Activated CD4-positive, alpha-beta memory T cell treated with anti-CD3 and anti-CD28 coated beads for 36 hours (primary cell): ENCODE measurements at places on chromosomes 3 and 15. TPM values are rescaled to one million over a fixed set of nuclear protein-coding genes. Genes with fewer than 3 reads are reported as not detected.
A peak's percentile ranks its signal among the peaks of the same experiment; 100 is the strongest.

Gene SKIC8
- total RNA-seq: 50.1 TPM

Gene CYP8B1
- not detected for total RNA-seq

- DNase-seq: no peak
Measured at GRCh38 chr3:195070336-195070735, 200.6 kb downstream of the XXYLT1 start.

GRCh38 chr3:105093371-105094252 is 273.1 kb upstream of the ALCAM start:
- no peak for DNase-seq

Gene NECTIN3
- total RNA-seq: 11.3 TPM

Gene GOLGA8Q
- 0.33 TPM for total RNA-seq

- DNase-seq: no peak
Measured at GRCh38 chr3:45776611-45777010, 19.7 kb downstream of the SLC6A20 start.

GRCh38 chr15:74174958-74175253 is 1.4 kb downstream of the ISLR start:
- DNase-seq: no peak

DNA sequence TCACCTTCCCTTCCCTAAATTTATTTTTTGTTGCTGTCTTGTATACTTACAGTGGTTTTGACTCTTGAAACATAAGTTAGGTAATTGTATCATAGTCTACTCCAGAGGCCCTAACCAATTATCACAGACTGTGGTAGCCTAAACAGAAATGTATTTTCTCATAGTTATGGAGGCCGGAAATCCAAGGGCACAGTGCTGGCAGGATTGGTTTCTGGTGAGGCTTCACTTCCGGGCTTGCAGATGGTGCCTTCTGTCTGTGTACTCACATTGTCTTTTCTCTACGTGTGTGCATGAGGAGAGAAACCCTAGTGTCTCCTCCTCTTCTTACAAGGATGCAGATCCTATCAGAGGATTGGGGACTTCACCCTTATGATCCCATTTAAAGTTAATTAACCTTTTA is 290.2 kb upstream of the KCNMB2 start:
- DNase-seq: no peak

Gene P2RY14
- 0.17 TPM for total RNA-seq

Gene DCLK3
- total RNA-seq: not detected

GRCh38 chr15:101147181-101147580 is 104.7 kb downstream of the CHSY1 start:
- DNase-seq: no peak

Gene OCA2
- total RNA-seq: not detected

- DNase-seq: no peak
Measured at GRCh38 chr15:40037721-40038120, 1.3 kb downstream of the SRP14 start.

- no peak for DNase-seq
Measured at GRCh38 chr15:68042156-68042854, 11.8 kb upstream of the PIAS1 start.

DNA sequence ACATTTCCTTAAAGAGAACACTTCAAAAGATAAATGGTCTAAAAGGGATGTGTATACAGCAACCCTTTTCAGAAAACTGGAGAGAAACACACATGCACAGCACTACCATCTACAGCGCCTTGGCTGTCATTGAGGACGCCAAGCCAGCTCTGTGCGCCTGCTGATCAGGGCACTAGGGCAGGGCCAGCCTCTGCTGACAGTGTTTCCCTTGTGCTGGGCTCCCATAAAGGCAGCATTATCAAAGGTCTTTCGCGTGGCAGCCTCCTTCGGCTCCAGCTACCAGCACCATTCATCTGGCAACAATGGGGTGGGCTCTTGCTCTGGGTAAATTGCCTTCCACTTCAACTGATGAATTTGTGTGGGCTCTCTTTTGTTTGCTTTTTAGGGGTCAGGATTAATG is 53.4 kb downstream of the LDHAL6B start:
- DNase-seq: no peak

Gene WDR72
- not detected for total RNA-seq

Gene MRPS25
- 58.5 TPM for total RNA-seq

Gene CHRNB4
- total RNA-seq: not detected

- DNase-seq: no peak
Measured at GRCh38 chr3:128068156-128068620, 16.0 kb downstream of the SEC61A1 start.

Gene C15orf62
- 0.43 TPM for total RNA-seq

- no peak for DNase-seq
Measured at GRCh38 chr3:11164607-11165006, 10.3 kb downstream of the HRH1 start.

DNA sequence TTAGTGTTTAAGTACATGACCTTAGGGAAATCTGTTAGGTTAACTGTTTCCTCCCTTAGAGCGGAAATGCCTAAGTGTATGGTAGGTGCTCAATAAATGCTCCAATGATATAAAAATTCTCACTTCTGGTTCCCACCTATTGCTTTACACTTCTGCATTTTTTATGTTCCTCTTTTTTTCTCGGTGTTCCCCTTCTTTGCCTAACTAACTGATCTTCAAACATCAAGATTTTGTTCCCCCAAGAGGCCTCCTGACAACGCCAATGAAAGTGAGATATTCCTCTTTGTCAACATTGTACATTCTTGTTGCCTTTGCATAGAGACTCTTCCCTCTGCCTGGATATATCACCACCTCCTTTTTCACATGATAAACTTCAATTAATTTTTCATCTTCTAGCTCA is 17.4 kb downstream of the SLC35A5 start:
- DNase-seq: no peak

- DNase-seq: no peak
Measured at GRCh38 chr3:133096900-133097613, 58.9 kb downstream of the TMEM108 start.

DNA sequence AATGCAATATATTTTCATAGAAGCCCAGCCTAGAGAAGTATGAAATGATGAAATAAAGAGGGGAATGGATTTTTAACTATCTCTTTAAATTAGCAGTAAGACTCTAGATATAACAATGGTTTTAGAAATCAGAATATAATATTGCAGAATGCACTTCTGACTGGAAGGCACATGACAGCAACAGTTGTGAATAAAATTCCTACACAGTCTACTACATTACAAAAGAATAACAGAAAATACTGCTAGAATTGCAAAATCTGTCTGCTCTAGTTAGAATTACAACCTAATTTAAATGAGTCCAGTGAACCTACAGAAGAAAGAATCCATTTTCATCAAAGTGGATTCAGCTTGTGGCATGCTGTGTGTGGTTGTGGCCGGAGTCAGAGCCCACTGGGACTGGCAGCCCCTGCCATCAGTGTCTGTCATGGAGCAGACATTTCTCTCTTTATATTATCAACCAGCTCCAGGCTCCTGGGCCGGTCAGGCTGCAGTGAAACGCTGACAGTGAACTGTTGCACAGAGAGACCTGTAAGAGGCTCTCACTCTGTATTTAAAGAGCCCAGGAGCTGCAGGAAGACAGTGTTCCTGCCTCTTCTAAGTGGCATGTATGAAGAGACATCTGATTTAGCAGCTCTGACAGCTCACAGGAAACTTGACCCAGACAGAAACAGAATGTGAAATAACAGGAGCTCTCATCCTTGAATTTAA is 1523.8 kb upstream of the CADM2 start:
- DNase-seq: no peak

DNA sequence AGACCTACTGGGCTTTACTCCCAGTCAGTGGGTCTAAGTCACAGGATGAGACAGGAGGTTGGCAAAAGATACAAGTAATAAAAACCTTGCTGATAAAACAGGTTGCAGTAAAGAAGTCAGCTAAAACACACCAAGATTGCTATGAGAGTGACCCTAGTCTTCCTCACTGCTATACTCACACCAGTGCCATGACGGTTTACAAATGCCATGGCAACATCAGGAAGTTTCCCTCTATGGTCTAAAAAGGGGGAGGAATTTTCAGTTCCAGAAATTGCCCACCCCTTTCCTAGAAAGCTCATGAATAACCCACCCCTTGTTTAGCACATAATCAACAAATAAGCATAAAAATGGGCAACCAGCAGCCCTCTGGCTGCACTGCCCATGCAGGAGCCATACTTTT is 966.7 kb upstream of the ROBO1 start:
- no peak for DNase-seq

- DNase-seq: peak; percentile 60
Measured at GRCh38 chr3:158731938-158732855, at the start of gene RARRES1. RARRES1 (minus strand) TSS chr3:158732457; CDS start chr3:158732415, 42 bp downstream.

Gene HTR3E
- not detected for total RNA-seq

GRCh38 chr15:40461958-40462357 is 8.8 kb upstream of the CHST14 start:
- DNase-seq: no peak

GRCh38 chr3:27252646-27253045 is 116.5 kb downstream of the NEK10 start:
- DNase-seq: no peak

Gene GHSR
- not detected for total RNA-seq

Gene ACAN
- not detected for total RNA-seq

- no peak for DNase-seq
Measured at GRCh38 chr3:4729061-4729973, 236.2 kb downstream of the ITPR1 start.

DNA sequence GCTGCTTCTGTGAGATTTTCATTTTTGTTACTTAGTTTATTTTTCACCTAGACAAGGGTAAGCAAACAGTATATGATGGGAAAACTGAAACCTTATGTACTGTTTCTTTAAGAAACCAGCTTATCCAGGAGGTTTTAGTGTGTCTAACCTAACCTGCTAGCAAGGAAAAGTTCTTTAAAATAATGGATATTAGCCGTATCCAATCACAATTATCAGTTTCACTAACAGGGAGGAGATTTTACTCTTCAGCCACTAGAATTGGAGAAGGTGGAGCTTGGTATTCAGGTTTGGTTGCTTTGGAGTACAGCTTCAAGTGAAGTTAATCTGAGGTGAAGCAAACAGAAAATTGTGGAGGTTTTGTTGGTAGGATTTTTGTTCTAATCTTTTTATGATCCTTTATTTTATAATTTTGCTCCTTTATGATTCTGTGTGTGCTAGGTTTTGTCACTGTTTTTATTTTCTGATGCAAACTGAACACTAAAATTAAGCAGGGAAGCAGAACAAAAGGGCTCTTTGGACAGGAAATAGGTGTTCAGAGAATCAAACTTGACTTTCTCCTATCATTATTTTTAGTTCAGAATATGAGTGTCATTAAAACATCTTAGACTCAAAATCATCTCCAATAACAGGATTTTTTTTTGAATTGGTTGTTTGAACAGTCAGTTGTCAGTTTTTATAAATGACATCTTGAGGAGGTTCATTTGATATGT is 13.0 kb downstream of the ZFAND6 start:
- no peak for DNase-seq

DNA sequence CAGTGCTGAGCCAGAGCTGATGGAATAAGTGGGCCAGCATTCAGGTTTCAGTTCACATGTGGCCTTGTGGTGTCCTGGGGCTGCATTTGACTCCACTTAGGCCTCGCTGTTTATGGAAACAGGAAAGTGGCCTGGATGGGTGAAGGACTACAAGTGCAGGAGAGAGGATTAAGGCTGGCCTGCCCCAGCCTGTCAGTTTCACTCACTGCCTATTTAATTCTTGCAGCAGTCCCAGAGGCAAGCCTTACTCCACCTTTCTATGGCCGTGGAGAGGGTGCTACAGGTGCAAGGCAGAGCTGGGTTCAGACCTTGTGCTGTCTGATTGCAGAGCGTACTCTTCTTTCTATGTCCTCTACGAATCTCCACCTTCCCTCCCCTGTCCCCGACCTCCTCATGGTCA is 37.7 kb downstream of the ABHD17C start:
- DNase-seq: no peak

Gene SERPINI2
- not detected for total RNA-seq

Gene ZNF385D
- total RNA-seq: not detected

Gene MCTP2
- total RNA-seq: 41.7 TPM

Gene SEC61A1
- total RNA-seq: 147 TPM

DNA sequence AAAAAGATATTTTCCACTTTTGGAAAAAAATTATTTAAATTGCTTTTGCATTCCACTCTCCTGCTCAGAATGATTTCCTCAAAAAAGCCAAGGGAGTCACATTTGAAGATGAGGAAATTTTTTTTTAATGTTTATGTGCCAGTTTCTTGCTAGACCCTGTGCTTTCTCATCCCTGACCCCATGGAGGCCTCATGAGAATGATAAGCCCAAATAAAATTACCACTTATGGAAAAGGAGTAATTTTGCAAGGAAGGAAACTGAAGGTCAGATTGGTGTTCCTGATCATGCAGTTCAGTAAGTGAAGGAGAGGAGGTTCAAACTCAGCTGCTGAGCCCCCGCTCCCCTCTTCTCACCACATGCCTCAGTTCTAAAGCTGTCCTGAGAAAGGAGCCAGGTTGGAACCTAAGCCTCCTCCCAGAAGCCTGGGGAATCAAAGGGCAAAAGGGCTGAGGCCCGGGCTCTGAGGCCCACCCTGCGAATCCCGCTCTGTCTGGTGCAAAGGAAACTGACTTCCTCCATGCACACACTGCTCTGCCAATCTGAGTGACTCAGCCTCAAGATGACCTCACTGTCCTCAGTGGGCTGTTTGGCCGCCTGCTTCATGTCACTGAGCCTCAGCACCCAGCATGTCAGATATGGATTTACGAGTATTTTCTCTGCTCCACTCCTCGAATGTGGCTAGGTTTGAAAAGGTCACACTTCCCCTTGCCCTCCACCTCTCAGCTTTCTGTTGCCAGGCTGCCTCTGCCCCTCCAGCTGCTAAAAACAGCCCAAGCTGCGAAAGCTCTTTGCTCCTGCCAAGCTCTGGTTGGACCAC is 56.9 kb upstream of the FLNB start:
- DNase-seq: peak; percentile 12

- DNase-seq: peak; percentile 77
Measured at GRCh38 chr15:59528961-59529402, 82.6 kb upstream of the GCNT3 start.
